ENCODE measurements at places on chromosomes 12 and 14.

GRCh38 chr12:107523775-107524535 lies 161.6 kb upstream of the PWP1 start:
- no peak for DNase-seq

DNA sequence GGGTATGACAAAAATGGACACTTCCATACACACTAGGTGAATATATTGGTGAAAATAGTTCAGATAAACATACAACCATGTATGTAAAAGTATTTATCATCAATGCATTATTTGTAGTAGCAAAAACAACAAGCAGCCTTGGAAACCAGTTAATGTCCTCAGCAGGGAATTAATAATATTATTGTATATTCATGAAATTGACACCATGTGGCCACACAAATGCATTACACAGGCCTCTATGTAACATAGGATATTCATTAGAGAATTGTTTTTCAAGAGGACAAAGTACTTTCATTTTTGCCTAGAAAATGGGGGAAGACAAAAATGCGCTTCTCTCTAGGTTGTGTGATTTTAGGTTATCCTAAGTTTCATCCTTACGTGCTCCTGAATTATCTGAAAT lies 24.3 kb downstream of the SPRING1 start:
- no peak for DNase-seq

GRCh38 chr14:90228478-90228877 lies 27.9 kb upstream of the PSMC1 start:
- DNase-seq = no peak

- DNase-seq = no peak
Observed at GRCh38 chr12:64745980-64746379, 13.2 kb downstream of the GNS start.

GRCh38 chr12:6112004-6112403 lies 12.5 kb downstream of the VWF start:
- no peak for DNase-seq

DNA sequence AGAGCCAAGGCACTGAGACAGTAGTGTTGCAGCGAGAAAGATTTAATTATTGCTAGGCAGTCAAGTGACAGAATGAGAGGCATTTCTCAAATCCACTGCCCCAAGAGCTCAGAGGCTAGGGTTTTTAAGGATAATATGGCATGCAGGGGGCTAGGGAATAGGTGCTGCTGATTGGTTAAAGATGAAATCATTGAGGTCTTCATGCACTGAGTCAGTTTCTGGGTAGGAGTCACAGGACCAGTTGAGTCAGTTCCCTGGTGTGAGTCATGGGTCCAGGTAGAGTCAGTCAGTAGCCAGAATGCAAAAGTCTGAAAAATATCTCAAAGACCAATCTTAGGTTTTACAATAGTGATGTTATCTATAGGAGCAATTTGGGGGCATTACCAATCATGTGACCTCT lies 323.8 kb downstream of the RGS6 start:
- no peak for DNase-seq

- DNase-seq = no peak
Observed at GRCh38 chr12:666766-667308, 3.6 kb upstream of the NINJ2 start.

GRCh38 chr14:61438860-61439765 lies 117.7 kb downstream of the PRKCH start:
- DNase-seq = no peak

- DNase-seq = no peak
Observed at GRCh38 chr14:53384536-53384935, 231.4 kb upstream of the DDHD1 start.

GRCh38 chr12:28537474-28537873 lies 347.2 kb downstream of the CCDC91 start:
- no peak for DNase-seq

DNA sequence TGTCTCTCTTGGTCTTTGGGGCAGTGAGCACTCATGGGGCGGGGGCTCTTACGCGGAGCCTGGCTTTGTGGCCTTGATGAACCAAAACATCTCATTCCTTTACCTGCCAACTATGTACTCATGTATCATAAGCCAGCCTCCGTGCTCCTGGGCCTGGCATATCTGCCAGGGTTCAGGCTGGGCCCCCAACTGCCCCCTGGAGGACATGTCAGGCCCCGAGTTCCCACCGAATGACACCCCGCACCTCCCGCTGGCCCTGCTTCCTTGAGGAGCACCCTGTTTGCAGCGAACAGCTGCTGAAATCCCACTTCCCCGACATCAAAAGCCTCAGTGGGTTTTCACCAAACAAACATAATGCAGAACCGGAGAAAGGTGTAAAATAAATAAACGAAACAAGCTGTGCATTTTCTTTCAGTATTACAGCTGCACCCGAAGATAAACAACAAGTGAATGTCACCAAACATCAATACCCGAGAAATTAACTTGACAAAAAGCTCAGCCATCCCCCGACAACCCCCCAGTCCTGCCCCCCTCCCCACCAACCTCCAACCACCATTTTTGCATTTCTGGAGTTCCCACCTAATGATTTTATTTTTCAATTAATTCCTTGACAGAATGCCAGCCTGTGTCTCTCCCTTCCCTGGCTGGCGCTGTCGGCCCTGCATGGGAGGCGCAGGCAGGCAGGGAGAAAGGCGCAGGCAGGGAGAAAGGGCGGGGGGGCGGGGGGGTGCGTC lies 139.2 kb downstream of the RBM19 start:
- no peak for DNase-seq

All from esophagus squamous epithelium (tissue), 5 donors.